ENCODE measurements at places on chromosomes 2 and 18. TPM values are rescaled to one million over a fixed set of nuclear protein-coding genes. Genes with fewer than 3 reads are reported as not detected.

The CAPN14 gene
- 0.05 TPM for total RNA-seq

The KRCC1 gene
- 15.0 TPM for total RNA-seq

The NR4A2 gene
- 1.7 TPM for total RNA-seq

The POTEE gene
- total RNA-seq = not detected

The FAP gene
- total RNA-seq = not detected

The TP53I3 gene
- 269 TPM for total RNA-seq

The COLEC11 gene
- total RNA-seq = 0.62 TPM

The UPP2 gene
- total RNA-seq = not detected

The DSG4 gene
- total RNA-seq = not detected

The ARHGAP15 gene
- total RNA-seq = not detected

The ANKRD53 gene
- total RNA-seq = 0.12 TPM

The ROCK1 gene
- 21.3 TPM for total RNA-seq

The REEP1 gene
- 0.88 TPM for total RNA-seq

The QPCT gene
- 21.3 TPM for total RNA-seq

The CCDC138 gene
- 7.0 TPM for total RNA-seq

The LYG2 gene
- total RNA-seq = 0.18 TPM

The ASPRV1 gene
- 0.25 TPM for total RNA-seq

The TUBB8B gene
- total RNA-seq = not detected

The PLB1 gene
- 2.6 TPM for total RNA-seq

The TGFA gene
- 4.9 TPM for total RNA-seq

The GPBAR1 gene
- 0.29 TPM for total RNA-seq

The SCG2 gene
- 0.98 TPM for total RNA-seq

All from A549 treated with Hydrocortisone at 1 μM for 4 hours (cell line).